ENCODE measurements at places on chromosomes 3 and 15. TPM values are rescaled to one million over a fixed set of nuclear protein-coding genes. Genes with fewer than 3 reads are reported as not detected.
A peak's percentile ranks its signal among the peaks of the same experiment; 100 is the strongest.

GOLGA8J gene
- not detected for total RNA-seq

GOLGA8K gene
- not detected for total RNA-seq

DNA sequence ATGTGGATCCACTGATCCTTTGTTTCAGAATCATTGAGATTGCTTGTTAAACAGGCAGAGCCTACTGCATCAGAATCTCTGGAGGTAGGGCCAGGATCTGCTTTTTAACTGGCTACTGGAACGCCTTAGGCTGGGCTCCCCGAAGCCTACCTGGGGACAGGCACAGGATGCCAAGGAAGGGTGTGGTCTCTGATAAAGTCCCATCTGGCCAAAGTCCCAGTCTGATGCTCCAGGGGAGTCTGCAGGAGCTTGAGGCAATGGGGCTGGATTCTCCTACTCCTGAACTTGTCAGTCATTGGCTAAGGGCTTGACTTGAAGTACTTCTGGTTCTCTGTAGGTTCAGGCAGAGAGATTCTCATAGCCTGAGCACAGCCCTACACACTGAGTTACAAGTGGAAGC lies 22.4 kb upstream of the CCK start:
- DNase-seq: no peak

ZMYND10 gene
- 0.37 TPM for total RNA-seq

- DNase-seq: no peak
These were observed 176.0 kb upstream of the CRBN start for GRCh38 chr3:3355442-3355841.

DNA sequence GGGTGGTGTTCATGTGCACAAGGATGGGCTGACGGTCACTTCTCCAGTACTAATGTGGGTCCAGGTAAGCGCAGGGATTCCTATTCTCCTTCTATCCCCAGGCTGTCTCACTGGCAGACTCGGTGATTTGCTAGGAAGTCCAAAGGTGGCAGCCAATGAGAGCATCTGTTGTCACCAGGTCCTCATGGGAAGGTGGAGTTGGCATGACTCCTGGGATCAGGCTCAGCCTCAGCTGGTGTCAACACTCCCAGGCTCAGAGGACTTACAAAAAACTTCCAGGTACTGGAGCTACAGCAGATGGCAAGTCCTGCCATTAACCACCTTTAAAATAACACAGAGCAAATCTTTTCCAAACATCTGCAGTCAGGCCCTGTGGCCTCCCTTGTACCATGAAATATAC lies 13.8 kb downstream of the XYLB start:
- DNase-seq: no peak

GUCA1C gene
- total RNA-seq: not detected

DNA sequence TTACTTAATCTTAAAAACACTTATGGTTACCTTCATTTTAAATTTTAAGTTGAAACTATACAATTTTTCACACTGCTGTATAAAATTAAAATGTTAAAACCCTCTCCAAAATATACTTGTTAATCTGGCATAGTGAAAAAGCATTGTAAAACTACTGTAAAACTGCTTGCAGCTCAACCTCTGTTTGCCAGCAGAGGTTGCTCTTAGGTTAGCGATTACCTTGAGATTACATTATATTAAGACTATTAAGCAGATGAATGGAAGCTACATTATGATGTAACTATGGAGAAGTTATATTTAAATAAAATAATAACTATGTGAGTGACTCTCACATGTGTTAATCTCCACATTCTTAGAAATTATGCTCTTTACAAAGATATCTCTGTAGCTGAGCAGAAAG lies 143.6 kb upstream of the SLITRK3 start:
- peak; percentile 8 for DNase-seq

ADCY5 gene
- total RNA-seq: 1.0 TPM

DNA sequence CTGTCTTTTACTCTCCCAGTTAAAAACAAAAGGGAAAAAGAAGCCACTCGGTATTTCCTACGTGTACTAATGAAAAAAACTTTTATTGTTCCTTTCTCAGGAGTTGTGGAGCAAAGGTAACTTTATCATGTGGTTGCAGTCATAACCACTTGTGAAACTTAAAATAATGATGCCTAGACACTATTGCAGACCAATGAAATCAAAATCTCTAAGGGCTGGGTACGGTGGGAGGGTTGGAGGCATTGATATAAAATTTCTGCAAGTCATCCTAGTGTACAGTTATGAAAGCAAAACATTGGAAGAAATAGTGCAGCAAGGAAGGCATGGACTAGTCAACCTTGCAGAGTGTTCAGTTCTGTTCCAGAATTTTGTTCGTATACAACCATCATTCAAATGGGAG lies 808.8 kb downstream of the TUSC7 start:
- no peak for DNase-seq

DNA sequence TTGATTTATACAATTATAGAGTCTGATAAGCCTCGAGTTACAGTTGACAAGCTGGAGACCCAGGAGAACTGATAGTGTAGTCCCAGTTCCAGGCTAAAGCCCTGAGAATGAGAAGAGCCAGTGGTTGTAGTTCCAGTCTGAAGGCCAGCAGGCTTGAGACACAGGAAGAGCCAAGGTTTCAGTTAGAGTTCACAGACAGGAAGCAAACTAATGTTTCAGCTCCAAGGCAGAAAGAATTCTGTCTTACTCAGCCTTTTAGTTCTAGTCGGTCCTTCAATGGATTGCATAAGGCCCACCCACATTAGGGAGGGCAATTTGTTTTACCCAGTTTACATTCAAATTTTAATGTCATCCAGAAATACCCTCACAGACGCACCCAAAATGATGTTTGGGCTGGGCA lies 102.7 kb downstream of the CDIN1 start:
- no peak for DNase-seq

- DNase-seq: no peak
These were observed 226.0 kb downstream of the TJP1 start for GRCh38 chr15:29596266-29596665.

ISL2 gene
- not detected for total RNA-seq

DNA sequence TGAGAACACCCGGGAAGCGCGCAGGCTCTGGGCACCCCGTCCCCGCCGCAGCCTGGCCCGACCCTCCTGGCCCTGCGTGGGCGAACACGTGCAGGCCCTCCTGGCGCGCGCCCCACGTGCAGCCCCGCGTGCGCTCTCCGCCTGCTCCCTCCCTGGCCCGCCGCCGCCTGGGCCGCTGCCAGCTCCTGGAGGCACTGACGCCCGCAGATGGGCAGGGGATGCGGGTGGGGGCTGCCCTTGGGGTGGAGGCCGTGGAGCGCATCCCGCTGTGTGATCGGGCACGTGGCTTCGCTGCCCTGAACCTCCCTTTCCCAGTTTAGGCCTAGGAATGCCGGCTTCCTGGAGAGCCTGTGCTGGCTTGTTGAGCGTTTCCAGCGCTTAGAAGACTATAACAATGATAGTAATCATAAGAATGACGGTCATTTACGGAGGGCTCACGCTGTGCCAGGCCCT lies 104.6 kb upstream of the SLC6A6 start:
- no peak for DNase-seq

DNA sequence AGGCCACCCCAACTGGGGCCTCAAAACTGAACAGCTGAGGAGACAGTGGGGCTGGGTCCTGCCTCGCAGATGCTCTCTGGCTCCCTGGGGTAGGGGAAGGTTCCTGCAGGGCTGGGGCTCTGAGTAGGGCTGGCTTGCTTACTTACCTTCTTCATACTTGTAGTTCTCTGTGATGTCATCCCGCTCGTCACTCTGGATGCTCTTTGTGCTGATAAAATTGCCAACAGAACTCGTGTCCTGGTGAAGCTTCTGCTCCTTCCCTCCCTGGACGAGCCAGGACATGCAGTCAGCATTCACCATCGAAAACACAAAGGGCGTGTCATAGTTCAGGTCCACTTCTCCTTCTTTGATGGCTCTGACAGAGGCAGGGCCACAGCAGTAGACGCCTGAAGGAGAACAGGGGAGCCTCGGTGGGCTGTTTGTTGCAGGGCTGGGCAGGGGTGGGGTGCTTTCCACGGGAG lies 17.9 kb upstream of the EPB42 start:
- DNase-seq: no peak

SEC61A1 gene
- 79.1 TPM for total RNA-seq

- DNase-seq: no peak
These were observed 365.0 kb downstream of the LPP start for GRCh38 chr3:188518835-188519452.

DNA sequence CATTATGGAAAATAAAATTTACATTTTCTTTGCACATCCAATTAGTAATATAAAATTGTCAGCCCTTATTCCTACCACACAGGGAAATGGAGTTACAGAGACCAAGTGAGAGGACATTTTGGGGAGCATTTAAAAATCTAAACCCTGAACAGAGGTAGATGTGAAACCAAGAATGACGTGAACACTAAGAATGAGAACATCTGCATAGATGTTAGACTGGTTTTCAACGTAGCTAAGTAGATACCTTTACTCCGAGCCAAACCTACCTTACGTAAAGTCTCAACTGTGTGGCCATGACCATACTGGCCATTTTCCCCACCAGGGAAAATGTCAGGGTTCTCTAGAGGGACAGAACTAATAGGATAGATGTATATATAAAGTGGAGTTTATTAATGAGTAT lies 51.4 kb upstream of the THBS1 start:
- DNase-seq: no peak

IL20RB gene
- 2.0 TPM for total RNA-seq

DNA sequence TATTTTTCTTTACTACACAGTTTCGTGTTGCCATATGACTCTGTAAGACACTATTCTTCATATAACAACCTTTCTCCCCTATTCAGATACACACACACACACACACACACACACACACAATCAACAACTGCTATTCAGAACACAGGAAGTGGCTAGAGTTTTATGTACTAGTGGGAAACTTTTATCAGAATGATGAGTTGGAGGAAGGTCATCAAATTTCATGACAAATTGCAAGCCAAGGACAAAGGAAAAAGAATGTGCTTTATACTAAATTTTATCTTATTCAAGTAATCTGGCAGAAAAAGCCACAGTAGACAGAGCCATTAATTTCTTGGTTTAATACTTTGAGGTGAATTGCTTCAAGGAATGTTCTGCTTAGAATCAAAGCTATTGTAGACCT lies 899.8 kb downstream of the ROBO2 start:
- DNase-seq: no peak

FAM43A gene
- total RNA-seq: 0.80 TPM

DNA sequence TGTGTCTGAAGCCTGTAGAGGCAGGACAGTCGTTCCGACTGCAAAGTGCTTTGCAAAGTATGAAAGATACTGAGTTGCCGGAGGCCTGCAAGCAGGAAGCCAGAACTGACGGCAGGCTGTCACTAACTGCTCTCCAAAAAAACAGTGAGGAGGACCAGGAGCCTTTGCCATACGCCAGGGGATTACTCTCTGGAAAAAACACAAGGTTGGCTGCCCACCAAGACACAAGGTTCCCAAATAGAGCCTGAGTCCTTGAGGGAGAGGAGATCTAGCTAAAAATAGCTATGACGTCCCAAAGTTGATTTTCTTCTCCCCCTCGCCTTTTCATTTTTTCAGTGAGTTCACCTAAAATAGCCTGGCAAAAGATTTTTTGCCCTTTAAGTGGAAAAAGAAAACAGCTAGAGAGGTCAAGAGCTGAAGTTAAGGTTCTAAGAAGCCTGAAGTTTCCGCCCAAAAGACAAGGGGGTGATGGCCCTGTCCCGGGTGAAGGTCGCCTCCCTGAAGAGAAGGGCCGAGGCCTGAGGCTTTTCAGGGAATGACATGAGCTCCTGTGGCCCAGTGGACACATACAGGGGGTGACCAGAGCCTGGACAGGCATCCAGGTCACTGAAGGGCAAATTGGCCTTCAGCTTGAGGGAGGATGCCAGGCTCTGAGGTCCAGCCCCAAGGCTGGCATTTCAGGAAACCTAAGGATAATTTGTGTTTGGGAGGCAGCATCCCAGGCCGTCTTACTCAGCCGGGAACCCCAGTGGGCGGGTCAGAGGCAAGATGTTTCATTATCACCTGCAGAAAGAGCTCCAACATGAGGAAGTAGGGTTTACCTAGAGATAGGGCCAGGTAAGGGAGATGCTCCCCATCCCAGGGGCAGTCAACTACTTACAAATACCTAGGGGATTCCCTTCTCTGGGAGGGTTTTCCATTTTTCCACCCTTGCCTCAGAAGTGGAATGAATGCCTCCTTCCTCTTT lies 44.9 kb upstream of the DGKG start:
- no peak for DNase-seq

ST3GAL6 gene
- 13.5 TPM for total RNA-seq

DNA sequence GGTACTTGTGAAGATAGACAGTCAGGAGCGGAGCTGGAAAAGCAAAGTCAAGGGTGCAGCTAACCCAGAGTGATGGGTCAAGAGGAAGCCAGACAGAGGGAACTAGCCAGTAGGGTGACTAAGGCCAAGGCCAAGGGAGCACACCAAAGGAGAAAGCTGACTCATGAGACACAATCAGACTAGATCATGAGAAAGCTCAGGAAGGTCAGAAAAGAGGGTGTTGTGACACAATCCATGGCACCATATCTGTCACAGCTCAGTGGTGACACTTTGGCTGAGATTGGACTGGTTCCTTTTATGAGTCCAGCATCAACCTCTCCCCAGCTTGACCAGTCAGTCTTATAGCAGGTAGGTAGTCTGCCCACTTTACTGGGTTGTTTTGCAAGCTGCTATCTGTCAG lies 22.2 kb downstream of the P2RY1 start:
- DNase-seq: no peak

DNA sequence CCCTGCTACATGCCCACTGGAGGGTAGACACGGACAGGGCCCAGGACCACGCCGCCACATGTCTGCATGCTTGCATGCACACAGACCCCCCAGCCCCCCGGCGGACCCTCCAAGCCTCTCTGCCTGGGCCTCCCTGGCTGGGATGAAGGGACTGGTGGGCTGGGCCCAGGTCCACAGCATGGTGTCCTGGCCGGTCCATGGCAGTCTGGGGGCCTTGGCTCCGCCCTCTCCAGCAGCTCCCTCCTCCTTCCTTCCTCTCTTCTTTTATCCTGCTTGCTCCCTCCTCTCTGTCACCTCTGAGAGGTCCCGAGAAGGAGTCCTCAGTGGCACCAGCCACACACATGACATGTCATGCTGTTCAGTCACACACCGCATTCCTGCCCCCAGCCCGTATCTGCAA lies 24.5 kb downstream of the DUSP7 start:
- no peak for DNase-seq

CACNA2D2 gene
- total RNA-seq: 9.5 TPM

DNA sequence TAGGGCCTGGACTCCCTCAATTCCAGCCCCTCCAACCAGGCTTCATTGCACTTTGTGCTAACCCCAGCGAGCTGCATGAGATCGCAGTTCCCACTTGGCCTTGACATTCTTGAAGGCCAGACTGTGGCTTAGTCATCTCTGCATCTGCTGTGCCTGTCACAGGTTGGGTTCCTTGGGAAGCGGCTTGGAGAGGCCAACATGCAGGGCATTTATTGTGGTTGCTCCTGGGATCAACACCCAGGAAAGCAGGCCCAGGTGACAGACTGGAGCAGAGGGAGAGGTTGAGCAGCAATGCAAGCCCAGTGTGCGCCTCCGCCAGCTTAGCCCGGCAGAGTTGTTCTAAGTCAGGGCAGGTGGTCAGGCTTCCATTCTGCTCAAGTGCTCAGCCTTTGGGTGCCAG lies 10.5 kb downstream of the ABCF3 start:
- DNase-seq: no peak

Measured in neural progenitor cell (in vitro differentiated cells).